ENCODE measurements at places on chromosomes 3 and 15. TPM values are rescaled to one million over a fixed set of nuclear protein-coding genes. Genes with fewer than 3 reads are reported as not detected.
A peak's percentile ranks its signal among the peaks of the same experiment; 100 is the strongest.

DNA sequence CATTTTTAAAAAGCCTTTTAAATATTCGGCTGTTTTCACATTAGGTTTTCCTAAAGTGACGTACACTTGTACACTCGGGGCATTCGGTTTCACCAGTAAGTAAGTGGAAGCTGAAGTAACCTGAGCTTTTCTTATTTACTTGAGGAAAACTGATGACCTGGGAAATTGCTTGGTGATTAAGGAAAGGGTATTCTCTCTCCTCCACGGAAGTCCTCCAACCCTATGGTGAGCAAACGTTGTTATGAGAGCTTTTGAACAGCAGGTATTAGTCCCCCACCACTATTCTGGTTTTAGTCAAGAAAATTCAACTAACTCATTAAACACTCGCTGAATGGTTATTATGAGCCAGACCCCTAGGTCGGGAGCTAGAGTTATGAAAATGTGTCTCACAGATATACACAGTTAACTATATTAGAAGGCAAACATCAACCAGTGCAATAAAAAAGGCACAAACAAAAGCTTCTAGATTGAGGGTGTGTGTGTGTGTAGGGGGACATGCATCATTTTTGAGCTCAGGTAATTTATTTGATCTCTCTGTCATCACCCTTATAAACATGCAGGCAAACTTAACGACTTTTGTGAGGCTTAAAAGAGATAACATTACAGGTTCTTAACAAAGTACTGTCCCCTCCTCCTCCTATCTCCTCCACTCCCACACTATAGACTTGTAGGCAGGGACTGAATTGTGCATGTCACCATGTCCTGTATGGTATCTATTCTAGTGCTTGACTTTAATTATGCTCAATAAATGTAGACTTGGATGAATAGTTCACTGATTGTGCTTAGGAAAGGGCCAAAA is 143.3 kb upstream of the MB21D2 start:
- DNase-seq, result no peak

DNA sequence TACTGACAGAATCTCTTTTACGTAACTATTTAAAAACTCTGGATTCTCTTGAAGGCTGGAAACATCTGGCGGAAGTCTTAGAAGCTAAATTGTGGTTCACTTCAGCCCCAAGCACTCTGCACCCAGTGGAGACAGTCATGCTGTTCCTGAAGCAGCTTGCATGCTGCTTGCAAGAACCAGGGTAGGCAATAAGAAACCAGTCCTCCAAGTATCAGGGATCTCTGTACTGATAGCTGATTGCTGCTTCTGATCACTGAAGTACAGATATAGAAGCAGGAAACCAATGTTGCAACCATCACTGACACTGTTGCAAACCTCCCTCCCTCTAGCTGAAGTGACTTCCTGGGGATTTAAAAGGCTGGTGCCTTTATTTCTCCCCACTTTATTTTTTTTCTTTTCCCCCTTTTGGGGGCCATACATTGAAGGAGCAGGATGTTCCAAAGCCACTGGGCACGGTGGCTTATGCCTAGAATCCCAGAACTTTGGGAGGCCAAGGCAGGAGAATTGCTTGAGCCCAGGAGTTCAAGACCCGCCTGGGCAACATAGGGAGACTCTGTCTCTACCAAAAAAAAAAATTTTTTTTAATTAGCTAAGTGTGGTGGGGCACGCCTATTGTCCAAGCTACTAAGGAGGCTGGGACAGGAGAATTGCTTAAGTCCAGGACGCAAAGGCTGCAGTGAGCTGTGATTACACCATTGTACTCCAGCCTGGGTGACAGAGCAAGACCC is 15.3 kb downstream of the SPCS1 start:
- no peak for DNase-seq

SIDT1 gene
- 1.00 TPM for total RNA-seq

- DNase-seq, result peak; percentile 58
Observed at GRCh38 chr3:167114619-167115018, 265.5 kb downstream of the ZBBX start.

DNA sequence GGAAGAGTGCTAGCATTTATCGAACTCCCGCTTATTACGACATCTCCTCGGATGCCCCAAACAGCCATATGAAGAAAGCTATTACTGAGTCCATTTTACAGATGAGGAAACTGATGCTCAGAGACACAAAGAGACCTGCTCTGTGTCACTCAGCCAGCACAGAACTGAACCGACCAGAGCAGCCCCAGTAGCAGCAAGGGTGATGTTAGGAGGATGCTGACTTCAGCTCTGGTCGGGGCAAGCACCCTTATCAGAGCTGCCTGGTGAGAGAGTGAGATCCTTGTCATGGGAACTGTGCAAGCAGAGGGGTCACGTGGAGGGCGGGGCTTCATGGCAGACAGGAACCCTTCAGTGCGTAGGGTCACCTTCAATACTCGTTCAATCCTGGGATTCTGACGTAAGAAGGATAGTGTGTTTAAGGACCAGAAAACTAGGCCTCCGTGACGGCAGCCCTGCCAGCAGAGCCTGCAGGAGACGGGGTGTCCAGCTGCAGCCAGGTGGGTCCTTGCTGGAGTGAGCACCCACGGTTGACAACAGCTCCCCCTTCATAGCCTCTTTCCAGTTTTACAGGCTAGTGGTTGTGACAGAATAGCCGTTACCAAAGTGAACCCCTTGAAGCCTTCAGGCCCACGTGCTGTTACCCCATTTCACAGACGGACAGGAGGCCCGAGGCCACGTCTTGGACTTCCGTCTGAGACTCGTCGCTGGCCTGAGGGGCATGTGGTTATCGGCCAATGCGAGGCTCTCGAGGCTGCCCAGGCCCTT is 12.0 kb upstream of the IQSEC1 start:
- DNase-seq, result no peak
